Right lung (tissue), 10 donors: ENCODE measurements at places on chromosomes 1 and 21.
A peak's percentile ranks its signal among the peaks of the same experiment; 100 is the strongest.

DNA sequence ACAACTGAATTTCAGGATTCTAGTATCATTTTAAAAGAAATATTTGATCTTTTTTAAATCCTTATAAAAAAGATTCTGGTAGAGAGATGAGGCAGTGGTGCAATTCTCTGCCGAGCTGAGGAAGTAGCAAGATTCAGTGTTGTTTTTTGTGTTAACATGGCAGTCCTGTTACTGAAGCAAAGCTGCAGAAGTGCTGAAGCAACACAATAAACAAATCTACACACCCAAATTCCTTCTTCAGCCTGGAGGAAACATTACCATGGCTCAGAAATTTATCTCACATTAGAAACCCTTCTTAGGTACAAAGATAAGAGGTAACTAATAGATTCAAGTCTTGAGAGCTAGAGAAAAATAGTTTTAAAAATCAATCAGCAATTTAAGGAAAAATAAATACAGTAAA lies 216.0 kb downstream of the DENND1B start:
- no peak for DNase-seq

DNA sequence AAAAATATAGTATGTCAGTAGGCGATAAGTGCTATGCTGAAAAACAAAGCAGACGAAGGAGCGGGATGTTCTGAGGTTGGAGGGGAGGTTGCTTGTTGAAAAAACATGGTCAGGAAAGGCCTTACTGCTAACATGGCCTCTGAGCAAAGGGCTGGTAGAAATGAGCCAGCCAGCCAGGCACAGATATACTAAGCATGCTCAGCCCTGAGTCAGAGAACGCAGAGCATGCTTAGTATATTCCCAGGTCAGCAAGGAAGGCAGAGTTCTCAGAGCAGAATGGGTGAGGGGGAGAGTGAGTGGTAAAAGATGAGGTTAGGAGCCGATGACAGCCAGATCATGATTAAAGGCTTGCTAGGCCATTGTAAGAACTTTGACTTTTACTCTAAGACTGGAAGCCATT lies 36.7 kb downstream of the ZBTB40 start:
- no peak for DNase-seq

DNA sequence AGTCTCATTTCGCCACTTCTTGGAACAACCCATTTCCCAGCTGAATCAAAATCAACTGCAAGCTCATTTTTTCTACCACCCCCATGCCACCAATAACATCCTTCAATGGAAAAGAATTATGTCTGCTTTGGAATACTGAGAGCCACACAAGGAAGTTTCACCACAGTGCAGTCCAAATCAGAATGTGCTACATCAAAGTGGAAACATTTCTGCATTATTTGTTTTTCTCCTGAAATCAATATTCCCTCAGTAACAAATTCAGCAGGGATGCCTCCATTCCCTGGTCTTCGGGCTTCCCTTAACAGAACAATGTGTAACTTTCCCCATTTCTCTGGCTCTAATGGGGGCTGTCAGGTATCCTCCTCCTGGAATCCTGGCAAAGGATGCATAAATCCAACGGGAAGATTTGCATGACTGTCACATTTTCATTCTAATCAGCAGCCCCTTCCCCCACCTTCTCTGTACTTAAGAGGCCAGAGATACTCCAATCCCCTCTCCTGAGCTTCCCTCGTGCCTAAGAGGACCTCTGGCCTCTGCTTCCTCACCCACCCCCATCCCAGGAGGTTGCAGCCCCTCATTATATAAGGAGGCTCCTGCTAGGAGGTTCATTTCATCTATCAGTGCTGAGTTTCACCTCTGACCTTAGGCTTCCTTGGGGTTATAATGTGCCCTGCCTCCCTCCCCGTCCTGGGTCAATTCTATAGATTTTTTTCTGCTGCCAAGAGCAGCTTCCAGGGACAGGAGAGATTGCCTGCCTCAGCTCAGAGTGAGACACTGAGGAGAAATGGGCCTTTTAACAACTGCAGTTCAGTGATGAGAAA lies 201.1 kb downstream of the OMA1 start:
- DNase-seq: no peak

DNA sequence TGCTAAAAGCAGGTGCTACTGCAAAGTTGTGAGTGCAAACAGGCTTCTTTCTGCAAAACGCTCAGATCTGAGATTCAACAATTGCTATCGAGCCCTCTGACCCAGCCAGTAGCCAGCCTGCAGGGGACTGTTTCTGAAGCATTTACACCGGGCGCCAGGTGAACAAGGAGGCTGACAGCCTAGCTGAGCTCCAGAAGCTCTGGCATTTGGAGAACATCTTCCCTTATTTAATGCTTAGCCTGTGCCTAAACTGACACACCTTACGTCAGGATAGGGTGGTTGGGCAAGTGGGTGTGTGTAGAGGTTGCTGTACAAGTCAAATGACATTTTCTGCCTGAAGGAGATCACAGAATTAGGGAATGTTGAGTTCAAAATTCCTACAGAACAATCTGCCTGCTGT lies 15.8 kb upstream of the PLA2G2C start:
- DNase-seq: no peak

GRCh38 chr1:55480029-55480795 lies 265.0 kb upstream of the USP24 start:
- no peak for DNase-seq

DNA sequence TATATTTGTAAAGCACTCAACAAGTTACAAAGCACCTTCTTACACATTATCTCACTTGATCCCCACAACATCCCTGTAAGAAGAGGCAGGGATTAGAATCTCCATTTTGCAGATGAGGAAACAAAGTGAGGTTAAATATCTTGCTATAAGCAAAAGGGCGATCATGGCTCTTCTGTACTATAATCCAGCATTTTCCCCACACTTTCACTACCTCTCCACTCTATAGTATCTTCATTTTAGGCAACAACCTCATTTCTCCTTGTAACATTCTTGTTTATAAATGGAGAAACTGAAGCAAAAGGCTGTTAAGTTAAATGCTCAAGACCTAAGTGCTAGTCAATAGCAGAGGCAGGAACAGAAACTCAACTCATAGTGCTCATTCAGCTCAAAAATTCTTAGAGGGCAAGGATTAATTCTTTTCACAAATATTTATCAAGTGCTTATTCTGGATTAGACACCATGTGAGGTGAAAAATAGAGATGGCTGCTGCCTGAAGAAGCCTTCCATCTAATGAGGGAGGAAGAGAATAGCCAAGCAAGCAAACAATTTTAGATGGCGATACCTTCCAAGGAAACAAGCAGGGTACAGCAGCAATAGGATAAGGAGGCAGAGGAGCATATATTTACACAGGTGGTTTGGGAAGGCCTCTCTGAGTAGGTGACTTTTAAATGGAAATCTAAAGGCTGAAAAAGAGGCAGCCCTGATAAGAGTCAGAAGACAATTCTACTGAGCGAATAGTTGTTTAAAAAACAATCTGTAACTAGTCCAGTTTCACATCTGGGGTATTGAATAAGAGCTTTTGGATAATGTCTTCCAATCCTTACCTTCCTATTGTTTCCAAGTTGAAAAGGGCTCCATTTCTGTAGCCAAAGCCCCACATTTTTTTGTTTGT lies 3.5 kb downstream of the ERRFI1 start:
- no peak for DNase-seq

DNA sequence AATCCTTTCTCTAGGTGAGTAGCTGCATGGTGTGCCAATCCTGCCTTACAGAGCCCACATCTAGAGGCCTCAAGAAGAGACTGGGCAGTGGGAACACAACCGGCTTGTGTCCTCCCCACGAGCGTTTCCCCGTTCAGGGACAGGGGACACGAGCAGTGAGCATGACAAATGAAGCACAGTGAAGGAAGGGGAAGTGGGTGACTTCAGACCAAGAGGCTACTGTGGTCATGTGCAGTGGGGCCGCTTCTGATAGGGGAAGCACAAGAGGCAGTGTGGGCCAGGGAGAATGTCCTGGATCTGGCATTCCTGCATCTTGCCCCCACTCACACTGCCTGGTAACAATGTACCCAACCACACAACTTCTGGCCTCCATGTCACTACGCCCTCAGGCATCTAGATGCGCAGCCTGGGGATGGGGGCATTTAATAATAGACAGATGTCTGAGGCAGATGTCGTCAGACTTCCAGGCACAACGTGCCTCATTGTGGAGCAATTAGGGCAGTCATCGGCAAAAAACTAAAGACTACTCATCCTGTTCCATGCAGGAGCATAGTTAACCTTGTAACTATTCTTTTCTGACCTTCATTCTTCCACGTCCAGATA lies 155.6 kb upstream of the NBPF11 start:
- DNase-seq: no peak

DNA sequence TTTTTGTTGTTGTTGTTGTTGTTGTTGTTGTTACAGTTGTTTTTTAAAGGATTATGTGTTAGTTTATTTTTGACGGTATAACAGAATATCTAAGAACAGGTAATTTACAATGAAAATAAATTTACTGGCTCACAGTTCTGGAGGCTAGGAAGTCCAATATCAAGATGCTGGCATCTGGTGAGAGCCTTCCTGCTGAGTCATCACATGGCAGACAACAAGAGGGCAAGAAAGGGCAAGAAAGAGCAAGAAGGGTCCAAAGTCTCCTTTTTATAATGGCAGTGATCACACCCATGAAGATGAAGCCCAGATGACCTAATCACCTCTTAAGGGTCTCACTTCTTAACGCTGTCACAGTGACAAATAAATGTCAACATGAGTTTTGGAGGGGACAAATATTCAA lies 142.1 kb downstream of the NEGR1 start:
- DNase-seq: no peak

- no peak for DNase-seq
Observed at GRCh38 chr1:64150266-64150665, 53.2 kb upstream of the UBE2U start.

GRCh38 chr1:225747566-225747965 lies 30.1 kb upstream of the SRP9 start:
- DNase-seq: no peak

DNA sequence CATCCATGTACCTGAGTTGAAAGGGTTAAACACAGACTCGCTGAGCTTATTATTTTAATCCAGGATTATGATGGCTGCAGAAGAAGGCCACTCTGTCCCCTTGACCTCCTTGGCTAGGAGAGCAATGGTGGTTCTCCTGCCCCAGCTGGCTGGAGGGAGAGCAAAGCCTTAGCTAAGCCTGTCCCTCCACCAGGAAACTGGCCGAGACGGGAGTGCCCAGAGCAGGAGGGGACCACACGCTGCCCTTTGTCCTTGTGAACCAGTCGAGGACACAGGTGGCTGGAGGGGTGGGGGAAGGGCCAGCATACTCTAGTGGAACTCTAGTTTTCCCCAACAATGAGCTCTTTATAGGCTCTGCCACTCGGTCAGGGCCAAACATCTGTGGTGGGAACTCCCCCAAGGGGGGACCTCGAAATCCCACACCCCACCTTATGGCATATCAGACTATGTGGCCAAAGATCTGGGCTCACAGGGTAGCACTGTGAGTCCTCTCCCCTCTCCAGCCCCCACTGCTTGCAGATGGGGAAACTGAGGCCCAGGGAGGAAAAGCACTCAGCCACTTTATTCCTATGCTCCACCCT lies 12.9 kb downstream of the KIAA1614 start:
- DNase-seq: no peak

GRCh38 chr1:186985889-186986491 lies 157.2 kb downstream of the PLA2G4A start:
- peak; percentile 57 for DNase-seq

- DNase-seq: no peak
Observed at GRCh38 chr1:214384373-214385079, 103.6 kb downstream of the SMYD2 start.

- DNase-seq: no peak
Observed at GRCh38 chr1:45772971-45773370, 22.5 kb upstream of the IPP start.

GRCh38 chr1:203521074-203521794 lies 27.3 kb downstream of the OPTC start:
- no peak for DNase-seq

- DNase-seq: no peak
Observed at GRCh38 chr1:7587773-7588456, 183.2 kb upstream of the VAMP3 start.

- no peak for DNase-seq
Observed at GRCh38 chr1:20281801-20282200, 8.9 kb upstream of the VWA5B1 start.

- no peak for DNase-seq
Observed at GRCh38 chr1:2587071-2587859, 688 bp downstream of the PRXL2B start.

GRCh38 chr1:83705091-83705490 lies 293.8 kb downstream of the TTLL7 start:
- no peak for DNase-seq

GRCh38 chr21:37202221-37203110 lies 64.7 kb downstream of the VPS26C start:
- DNase-seq: no peak

DNA sequence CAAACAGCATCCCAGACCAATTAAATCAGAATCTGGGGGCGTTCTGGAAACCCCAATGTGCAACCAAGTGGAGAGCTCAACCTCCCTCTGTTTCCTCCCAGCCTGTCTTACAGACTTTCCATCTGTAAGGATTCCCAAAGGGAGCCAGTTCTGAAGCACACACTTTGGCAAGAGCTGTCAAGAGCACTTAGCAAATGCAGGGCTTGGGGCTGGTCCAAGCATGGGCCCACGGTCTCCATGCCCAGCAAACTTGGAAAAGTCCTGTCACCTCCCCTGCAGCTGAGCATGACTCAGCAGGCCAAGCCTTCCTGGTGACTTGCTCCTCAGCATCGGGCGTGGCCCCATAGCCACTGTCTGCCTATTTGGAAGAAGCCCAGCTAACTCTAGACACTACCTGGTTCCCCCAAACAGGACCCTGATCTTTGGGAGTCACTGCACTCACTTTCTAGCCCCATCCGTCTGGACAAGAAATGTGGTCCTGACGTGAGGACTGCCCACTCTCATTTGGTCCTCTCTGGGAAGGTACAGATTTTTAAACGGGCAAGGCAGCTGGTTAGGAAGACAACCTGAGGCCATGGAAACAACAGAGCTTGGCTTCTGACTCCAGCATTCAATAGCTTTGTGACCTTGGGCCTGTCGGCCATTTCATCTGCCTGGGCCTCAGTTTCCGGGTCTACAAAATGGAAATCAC lies 16.9 kb downstream of the SLC2A1 start:
- DNase-seq: no peak

DNA sequence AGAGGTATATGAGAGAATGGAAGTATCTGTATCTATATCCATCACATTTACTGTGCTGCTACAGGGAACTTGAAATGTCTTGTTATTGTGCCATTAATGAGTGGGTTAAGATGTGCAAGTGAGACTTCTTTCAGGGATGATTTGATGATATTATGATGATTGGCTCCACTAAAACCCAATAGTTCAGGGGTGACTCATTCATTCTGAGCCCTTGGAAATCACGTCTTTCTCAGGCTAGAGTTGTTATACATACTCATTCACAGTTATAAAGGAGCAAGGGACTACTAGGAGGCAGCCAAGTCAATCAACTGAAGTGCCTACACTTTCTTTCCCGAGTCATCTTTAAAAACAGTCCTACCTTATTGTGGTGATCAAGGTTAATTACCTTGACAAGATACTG lies 1109.8 kb upstream of the B3GALT2 start:
- DNase-seq: no peak
